ENCODE measurements at places on chromosomes 4 and X.

DNA sequence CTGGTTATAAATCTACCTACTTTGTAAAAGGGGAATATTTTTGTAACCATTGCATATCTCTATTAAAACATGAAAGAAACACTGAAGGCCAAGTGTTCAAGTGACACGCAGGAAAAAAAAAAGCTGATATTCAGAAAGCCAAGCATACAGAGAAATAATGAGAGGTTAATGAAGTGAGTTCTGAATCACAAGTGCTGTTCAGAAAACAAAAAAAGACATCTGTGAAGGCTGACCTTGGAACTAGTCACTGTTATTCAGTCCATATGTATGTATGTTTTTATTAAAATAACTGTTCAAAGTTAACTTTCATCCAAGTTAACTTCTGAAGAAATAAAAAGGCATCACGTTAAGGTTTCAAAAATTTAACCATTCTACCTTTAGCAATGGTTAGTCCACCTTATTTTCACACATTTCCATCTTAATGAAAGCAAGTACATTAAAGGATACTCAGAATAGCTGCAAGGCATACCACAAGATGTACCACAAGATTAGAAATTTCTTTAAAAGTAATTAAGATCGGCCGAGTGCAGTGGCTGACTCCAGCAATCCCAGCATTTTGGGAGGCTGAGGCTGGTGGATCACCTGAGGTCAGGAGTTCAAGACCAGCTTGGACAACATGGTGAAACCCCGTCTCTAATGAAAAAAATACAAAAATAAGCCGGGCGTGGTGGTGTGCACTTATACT, 31.4 kb downstream of the SH3RF1 start:
- no peak for DNase-seq

- DNase-seq = peak; percentile 1
Observed at GRCh38 chrX:15321447-15321846, 6.0 kb upstream of the ASB11 start.

DNA sequence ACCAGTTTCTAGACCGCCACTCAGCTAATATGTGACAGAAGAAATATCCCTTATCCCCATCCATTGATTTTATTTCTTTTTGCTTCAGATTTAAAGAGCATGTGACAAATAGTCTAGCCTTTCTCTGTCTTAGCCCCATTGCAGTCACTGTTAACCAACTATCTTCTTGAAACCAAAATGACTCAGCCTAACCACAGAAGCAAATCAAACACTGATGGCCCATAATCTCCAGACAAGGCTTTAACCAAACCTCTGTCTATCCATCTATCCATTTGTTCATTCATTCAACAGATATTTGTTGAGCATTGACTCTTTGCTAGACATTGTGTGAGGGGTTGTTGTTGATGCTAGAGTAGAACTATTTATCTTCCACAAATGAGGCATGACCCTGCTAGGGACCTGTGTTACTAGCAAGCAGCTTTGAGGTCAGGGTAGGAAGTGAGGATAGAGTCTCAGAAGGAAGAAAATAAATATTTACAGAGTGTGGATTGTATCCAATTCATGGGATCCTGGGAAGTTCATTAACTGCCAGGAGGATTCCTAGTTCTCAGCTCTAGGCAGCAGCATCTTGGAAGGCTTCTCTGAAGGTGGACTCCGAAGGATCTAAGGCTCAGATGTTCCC, 22.5 kb downstream of the HNRNPH2 start:
- no peak for DNase-seq

DNA sequence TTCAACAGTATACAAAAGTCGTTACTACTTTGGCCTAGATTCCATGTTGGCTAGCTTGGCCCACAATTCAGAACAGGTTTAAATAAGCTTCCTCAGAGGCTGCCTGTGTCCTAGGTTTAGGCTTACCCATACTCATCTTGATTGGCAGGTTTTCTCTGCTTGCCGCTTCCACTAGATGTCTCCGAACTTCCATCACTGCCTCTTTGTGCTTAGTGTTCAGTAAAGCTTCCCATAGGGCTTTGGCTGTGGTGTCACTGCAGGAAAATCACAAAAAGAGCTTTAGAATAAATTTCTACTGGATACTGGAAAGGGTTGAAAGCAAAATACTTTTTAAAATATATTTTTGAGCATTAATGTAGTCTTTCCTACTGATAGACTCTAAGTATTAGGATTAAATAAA, 52.4 kb downstream of the SCFD2 start:
- no peak for DNase-seq

- no peak for DNase-seq
Observed at GRCh38 chr4:47251348-47252135, 212.0 kb downstream of the COMMD8 start.

DNA sequence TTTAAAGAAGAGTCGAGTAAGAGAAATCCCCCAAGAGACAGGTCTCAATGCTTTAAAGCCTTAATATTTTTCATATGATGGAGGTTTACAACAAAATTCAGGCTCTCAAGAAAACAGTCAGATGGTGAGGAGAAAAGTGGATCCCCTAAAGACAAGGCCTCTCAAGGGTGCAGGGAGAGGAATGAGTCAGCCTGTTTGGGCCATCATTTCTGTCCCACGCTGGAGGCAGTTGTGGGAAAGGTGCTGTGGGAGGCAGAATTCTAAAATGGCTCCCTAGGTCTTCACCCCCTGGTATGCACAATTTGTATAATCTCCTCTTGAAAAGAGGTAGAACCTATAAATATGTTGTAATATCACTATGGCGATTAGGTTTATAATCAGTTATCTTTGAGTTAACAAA, 4.6 kb upstream of the TIFA start:
- no peak for DNase-seq

DNA sequence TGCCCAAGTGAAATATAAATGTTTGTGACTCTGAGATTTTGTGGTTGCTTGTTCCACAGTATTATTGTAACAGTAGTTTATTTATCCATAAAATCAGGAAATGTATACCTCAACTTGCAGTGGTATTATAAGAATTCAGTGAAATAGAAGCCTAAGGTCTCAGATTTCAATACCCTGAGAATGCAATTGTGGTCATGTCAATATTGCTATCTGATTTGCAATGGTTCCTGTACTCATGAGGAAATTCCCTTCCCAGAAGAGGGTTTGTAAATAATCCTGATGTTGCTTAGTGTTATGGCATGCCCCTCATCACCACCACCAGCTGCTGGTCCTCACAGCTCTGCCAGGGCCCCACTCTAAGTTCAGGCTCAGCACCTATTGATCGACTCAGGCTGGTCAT, 67.8 kb downstream of the SLC34A2 start:
- no peak for DNase-seq

GRCh38 chrX:15804563-15804962, 14.3 kb downstream of the ZRSR2 start:
- DNase-seq = no peak

- DNase-seq = no peak
Observed at GRCh38 chrX:38514016-38514854, 47.1 kb upstream of the TSPAN7 start.

DNA sequence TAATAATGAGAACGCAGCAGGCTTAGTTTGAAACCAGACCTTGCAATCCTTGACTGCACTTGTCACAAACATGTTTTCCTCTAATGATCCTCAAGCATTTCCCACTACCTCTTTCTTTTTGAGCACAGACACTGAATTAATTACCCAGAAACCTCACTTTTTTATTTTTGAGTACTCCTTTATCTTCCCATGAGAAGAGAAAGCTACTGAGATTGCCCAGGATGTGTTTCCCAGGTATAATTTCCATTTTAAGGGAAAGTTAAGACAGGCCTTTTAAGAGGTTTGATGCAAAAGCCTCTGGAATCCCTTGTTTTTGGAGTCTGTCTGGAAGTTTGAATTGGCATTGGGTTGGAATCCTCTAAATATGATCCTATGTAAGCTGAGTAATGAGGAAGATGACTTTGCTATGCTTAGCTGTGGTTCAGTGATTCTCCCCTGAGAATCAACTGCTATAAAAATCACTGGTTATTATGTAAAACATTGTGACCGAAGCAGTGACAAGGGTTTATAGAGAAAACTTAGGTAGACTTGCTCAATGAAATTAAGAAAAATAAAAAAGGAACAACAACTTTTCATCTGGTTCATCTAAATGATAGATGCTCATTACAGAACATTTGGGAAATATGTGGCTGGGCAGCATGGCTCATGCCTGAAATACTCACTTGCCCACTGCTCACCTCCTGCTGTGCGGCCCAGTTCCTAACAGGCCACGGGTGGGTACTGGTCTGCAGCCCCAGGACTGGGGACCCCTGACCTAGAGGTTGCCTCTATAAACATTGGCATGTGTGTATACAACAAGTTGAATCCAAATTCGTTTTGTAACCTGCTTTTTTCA, 10.8 kb upstream of the RHOH start:
- no peak for DNase-seq

Data from CD4-positive, alpha-beta T cell treated with Interleukin-10 for 1 hour (primary cell).